Activated CD8-positive, alpha-beta T cell treated with anti-CD3 and anti-CD28 coated beads for 36 hours (primary cell): ENCODE measurements at places on chromosomes 5 and 9. TPM values are rescaled to one million over a fixed set of nuclear protein-coding genes. Genes with fewer than 3 reads are reported as not detected.

The TMEM252 gene
- not detected for total RNA-seq

The OBP2B gene
- not detected for total RNA-seq

The EQTN gene
- total RNA-seq: not detected

The SLC1A1 gene
- total RNA-seq: 0.09 TPM

The IL17B gene
- total RNA-seq: not detected

The IFNB1 gene
- 1.1 TPM for total RNA-seq

The CENPP gene
- total RNA-seq: 22.5 TPM

The PCDHA2 gene
- total RNA-seq: not detected

The BNC2 gene
- total RNA-seq: not detected

The FBXL17 gene
- total RNA-seq: 3.0 TPM

The JAKMIP2 gene
- total RNA-seq: 3.2 TPM

The ANXA2R gene
- 8.0 TPM for total RNA-seq

- no peak for DNase-seq
- peak overlapping the region; percentile 84 for H3K4me3 ChIP-seq
- peaks cover 5% of the 10 kb centered on the region for H3K36me3 ChIP-seq
- H3K4me1 ChIP-seq: peaks cover 67% of the 10 kb centered on the region
Observed at GRCh38 chr5:50441493-50441955, 436 bp upstream of the EMB start.

GRCh38 chr5:82854956-82855355 is 222.2 kb downstream of the TMEM167A start:
- no peaks in the 10 kb centered on the region for H3K36me3 ChIP-seq
- DNase-seq: no peak
- no peaks in the 10 kb centered on the region for H3K4me1 ChIP-seq
- H3K4me3 ChIP-seq: no peak overlapping the region
- H3K27ac ChIP-seq: no peak overlapping the region
- H3K27me3 ChIP-seq: no peaks in the 10 kb centered on the region

DNA sequence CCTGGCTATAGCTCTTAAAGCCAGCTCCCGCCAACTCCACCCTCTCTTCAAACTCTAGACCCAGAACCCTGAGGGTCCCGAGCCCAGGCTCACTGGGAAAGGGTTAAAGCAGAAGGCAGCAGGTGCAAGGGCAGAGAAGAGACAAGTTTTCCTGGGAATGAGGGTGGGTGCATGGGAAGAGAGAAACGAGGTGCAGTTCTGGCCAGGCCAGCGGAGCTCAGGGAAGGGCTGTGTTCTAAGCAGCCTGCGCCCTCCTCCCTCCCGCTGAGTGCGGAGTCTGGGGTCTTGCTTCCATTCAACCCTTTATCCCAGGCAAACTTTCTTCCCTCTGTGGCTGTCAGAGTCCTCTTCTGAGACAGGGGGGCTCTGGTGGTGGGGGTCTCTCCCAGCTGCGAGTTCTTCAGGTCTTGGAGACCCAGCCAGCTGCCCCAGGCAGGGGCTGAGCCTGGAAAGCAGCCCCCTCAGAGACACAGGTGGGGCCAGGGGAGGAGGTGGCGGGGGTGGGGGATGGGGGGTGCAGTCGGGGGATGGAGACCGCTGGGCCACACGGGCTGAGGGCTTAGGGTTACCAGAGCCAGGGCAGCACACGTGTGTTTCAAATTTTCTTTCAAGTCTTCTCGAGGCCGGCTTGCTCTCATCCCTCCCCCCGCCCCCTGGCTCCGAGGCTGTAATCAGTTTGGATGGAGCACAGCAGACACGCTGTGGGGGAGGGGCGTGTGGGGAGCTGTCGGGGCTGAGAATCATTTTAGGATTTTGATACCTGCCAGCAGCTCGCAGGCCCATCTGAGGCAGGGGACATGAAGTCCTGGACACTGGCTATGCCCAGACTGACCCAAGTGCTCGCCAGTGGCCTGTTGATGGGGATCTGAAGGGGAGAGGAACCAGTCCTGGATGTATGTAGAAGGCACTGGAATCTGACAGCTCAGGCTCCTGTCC is 169.6 kb upstream of the SMIM23 start:
- peaks cover 2% of the 10 kb centered on the region for H3K27me3 ChIP-seq
- DNase-seq: no peak
- no peaks in the 10 kb centered on the region for H3K36me3 ChIP-seq
- H3K27ac ChIP-seq: no peak overlapping the region
- no peak overlapping the region for H3K4me3 ChIP-seq

DNA sequence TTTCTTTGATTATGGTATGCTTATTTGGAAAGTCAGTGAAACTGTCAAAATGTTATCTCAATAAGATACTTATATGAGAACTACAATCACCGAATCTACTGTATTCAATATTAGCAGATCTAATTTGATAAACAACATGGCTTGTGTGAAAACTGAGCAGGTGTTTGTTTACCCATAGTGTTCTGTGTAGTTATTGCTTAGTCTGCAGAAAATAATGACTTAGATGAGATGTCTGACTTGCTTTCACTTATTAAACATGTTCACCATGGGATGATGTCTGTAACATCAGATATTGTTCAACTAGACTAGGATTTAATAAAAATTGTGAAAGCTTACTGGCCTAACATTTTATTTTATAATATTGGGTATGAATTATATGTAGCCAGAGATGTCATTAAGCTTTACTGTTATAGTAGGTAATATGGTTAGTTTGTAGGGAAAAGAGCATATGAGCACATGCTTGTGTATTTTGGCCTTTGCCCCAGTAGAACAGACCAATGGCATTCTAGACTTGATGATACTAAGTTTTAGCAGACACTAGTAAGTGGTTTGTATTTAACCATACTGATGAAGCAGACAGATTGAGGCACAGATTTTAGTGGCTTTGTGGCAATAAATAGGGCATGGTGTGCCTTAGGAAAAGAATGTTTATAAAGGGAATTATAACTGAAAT is 16.4 kb downstream of the SUB1 start:
- no peak overlapping the region for H3K4me3 ChIP-seq
- no peak for DNase-seq
- H3K27ac ChIP-seq: peak overlapping the region; percentile 70
- H3K36me3 ChIP-seq: peaks cover 56% of the 10 kb centered on the region
- peaks cover 25% of the 10 kb centered on the region for H3K4me1 ChIP-seq
- no peaks in the 10 kb centered on the region for H3K27me3 ChIP-seq

DNA sequence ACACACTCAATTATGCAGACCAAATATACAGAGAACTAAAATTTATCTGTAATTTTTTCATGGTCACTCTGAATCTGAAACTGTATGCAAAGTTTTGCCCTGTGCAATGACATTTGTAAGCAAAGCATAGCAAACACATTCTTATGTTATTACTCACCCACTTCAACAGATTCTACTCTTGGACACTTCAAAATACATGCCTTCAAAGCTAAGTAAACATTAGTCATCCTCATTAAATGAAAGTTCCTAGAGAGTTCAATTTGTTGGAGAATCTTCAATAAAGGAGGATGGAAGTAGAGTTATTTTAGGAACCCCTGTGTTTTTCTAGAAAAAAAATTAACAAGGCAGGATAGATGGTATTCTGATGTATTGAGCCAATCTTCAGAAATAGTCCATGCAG is 639.7 kb upstream of the C9orf72 start:
- no peaks in the 10 kb centered on the region for H3K4me1 ChIP-seq
- H3K27me3 ChIP-seq: no peaks in the 10 kb centered on the region
- no peak overlapping the region for H3K27ac ChIP-seq
- no peak overlapping the region for H3K4me3 ChIP-seq
- DNase-seq: no peak

GRCh38 chr5:148778882-148779281 is 47.5 kb upstream of the ADRB2 start:
- no peak for DNase-seq
- H3K27me3 ChIP-seq: peaks cover 8% of the 10 kb centered on the region
- peaks cover 4% of the 10 kb centered on the region for H3K4me1 ChIP-seq

DNA sequence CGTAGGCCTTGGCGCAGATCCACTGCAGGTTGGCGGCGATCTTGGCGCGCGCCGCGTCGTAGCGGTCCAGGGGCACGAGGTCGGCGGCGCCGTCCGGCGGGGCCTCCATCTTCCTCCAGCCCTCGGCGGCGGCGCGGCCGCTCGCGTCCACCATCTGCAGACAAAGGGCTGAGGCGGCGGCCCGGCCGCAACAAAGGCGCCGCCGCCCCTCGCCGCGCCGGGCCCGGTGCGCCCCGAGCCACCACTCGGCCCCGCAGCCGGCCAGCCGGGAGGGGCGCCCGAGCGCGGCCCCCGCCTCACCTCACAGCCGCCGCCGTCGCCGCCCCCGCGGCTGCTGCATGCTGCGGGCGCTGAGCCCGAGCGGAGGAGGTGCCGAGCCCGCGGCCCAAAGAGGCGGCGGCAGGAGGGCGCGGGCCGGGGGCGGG is 328 bp downstream of the CAMSAP1 start:
- peaks cover 61% of the 10 kb centered on the region for H3K4me1 ChIP-seq
- peak overlapping the region; percentile 33 for H3K4me3 ChIP-seq
- H3K27ac ChIP-seq: no peak overlapping the region

GRCh38 chr5:107618242-107618641 is 52.5 kb downstream of the EFNA5 start:
- no peak overlapping the region for H3K4me3 ChIP-seq
- no peaks in the 10 kb centered on the region for H3K36me3 ChIP-seq
- peaks cover 2% of the 10 kb centered on the region for H3K27me3 ChIP-seq
- H3K4me1 ChIP-seq: no peaks in the 10 kb centered on the region
- DNase-seq: no peak

DNA sequence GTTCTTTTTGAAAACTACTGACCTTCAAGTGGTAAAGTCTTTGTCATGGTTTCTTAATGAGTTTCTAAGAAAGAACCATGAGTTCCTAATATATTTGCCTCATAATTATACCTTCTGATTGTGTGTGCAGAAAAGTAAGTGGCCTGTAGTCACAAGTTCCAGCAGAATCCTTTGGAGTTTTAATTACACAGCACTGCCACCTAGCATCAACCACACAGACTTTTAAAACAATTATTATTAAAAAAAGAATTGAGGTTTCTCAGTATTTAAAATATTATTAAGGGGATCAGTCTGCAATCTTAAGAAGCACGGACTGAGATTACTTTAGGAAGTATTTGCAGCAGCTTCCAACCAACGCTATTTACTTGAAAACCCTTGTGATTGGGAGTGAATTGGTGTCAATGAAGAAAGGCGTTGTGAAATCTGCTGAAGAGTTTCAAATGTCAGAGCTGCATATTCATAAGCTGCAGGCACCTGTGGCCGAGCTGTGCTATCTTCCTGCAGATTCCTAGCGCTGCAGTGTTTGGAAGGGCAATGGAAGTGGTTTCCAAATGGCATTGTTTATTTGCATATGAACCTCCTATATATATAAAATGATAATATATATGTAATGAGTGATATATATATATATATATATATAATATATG is 1074.2 kb upstream of the WWC1 start:
- H3K36me3 ChIP-seq: no peaks in the 10 kb centered on the region
- H3K4me3 ChIP-seq: no peak overlapping the region
- no peak overlapping the region for H3K27ac ChIP-seq
- DNase-seq: no peak

- no peaks in the 10 kb centered on the region for H3K36me3 ChIP-seq
- H3K27me3 ChIP-seq: peaks cover 2% of the 10 kb centered on the region
- H3K27ac ChIP-seq: no peak overlapping the region
- H3K4me1 ChIP-seq: no peaks in the 10 kb centered on the region
Observed at GRCh38 chr5:172494630-172495505, 40.5 kb upstream of the SH3PXD2B start.
